CD4-positive, alpha-beta T cell treated with Interleukin-17A for 1 hour (primary cell): ENCODE measurements at places on chromosomes 13 and 19.

- DNase-seq, result no peak
These were observed 208.9 kb downstream of the DNAJC15 start for GRCh38 chr13:43232144-43232872.

- DNase-seq, result no peak
These were observed 1.3 kb upstream of the ACTL9 start for GRCh38 chr19:8699908-8700307.

- DNase-seq, result no peak
These were observed 2.2 kb upstream of the TNFRSF19 start for GRCh38 chr13:23567906-23568460.

DNA sequence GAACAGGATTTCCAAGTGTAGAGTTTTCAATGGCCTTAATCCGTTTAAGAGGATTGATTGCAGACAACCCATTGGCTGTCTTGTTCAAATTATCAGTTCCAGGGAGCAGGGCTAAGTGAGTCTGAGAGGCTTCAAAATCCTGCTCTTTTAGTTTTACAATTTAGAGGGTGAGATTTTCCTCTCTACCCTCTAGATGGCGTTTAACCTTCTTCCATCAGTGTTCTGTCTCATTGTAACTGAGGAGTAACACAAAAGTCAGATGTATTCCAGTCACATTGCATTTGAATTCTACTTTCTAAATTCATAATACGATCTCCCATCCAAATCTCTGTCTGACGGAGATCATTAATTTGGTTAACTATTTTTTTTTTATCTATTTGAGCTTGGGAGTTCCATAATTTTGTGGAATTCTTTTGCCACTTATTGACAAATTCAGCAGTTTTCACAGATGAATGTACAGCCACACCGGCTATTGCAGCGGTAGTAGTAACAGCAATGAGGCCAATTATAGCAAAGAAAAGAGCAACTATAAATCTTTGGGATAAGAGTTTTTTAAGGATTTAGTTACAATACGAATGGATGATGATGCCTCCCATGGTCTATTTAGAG is 7.8 kb upstream of the C19orf84 start:
- DNase-seq, result peak; percentile 52

DNA sequence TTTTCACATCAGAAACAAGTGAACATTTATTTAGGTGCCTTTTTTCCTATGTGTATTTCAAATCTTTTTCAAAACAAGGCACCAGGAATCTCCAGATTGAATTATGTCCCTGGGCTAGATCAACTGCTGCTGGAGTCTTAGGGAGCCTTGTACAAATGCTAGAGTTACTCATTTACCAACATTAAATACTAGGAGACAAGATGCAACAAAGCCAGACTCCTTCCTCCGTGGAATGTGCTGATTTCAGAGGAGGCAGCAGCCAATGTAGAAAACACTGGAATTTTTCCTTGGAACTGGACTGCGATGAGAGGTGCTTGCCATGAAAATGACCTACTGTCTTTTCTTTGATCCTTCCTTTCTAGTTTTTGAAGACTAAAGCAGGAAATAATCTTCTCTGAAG is 1514.7 kb upstream of the MIR17HG start:
- no peak for DNase-seq

DNA sequence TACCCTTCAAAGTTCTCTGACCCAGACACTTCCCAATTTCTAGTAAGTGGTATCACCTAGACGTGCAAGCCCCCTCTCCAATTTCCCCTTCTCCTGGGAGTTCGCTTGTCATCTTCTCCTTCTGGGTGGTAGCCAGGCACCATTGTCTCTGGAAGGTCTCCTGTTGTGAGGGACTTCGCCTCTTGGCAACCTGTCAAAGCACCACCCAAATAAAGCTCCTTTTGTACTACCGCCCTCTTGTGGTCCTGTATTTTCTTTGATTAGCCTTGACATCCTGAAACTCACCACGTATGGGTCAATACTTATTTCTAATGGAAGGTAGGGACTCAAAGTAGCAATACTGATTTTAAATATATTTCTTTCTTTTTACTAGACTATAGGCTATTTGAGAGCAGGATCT is 8.2 kb downstream of the GPC5 start:
- peak; percentile 61 for DNase-seq

- DNase-seq, result no peak
These were observed 8.8 kb downstream of the NDUFA11 start for GRCh38 chr19:5894704-5895349.

DNA sequence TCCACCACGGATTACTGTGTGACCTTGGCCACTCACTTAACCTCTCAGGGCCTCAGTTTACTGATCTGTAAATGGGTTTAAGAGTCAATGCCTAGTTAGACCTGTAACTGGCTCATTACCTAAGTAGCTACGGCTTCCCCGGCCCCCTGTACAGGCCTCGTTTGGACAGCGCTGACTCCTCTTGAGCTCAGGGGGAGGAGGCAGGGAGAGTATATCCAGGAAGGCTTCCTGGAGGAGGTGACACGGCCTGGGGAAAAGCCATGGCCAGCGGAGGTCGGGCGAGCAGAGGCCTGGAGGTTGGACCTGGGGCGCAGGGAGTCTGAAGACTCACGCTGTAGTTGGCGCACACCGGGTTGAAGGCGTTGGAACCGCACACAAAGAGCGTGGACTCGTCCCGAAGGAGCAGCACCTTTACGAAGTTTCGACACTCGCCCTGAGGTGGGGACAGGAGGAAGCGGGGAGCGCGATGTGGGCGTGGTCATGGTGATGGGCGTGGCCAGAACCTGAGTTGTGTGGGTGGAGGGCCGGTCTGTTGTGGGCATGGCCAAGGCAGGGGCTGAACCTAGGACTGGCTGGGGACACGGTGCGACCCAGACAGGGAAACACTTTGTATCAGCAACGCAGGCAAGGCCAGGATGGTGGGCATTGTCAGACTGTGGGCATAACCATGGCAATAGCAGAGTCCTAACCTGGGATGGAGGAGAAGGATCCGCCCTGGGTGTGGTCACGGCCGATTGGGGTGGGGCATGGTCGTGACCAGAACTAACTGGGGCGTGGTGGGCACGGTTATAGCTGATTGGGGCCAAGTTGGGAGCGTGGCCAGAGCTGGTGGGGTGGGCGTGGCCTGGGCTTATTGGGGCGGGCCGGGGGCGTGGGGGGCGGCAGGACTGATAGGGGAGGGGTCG is 3.6 kb downstream of the SEMA6B start:
- DNase-seq, result no peak

GRCh38 chr19:32224371-32225244 is 120.8 kb upstream of the ZNF507 start:
- peak; percentile 42 for DNase-seq

DNA sequence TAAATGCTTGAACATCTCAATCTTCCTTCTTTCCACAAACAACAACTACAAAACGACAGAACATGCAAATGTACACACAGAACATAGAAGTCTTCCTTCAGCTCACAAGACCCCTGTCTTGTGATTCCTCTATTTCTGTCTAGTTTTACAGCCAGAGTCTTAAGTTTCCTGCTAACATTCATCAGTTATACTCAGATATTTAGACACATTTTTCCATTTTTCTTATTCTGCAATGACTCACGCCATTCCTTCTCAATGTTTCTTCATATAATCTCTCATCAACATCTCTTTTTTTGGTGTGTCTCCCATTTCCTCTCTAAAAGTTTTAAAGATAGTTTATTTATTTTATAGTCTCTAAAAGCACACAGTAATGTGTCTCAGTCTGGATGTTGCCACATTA is 1872.9 kb upstream of the PCDH20 start:
- DNase-seq, result no peak

GRCh38 chr13:96898212-96898611 is 96.1 kb downstream of the OXGR1 start:
- no peak for DNase-seq

DNA sequence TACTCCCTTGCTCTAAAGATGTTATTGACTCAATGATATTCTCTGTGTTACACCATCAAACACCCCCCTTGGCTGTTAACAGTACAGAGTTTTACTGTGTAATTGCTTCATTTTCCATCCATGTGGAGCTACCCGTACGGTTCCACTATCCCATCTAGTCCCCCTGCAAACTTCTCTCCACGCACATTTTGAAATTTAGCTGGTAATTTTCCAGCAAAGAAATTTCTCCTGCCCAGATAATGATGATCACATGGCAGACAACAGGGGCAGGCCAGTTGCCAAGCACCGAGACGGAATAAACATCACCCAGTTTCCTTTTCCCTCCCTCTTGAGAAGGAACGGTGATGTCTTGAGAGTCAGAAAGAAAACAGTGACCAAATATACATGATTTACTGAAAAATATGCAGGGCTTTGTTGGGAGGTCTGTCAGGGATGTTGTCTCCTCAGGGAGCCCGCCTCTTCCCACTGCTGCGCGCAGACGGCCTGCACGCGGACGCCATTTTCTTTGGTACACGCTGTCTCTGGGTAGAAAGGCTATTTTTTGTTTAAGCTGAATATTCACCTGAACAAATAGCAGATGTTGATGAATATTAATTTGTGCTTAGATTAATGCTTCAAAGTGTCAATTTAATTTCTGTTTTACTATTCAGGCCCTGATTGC is 109.9 kb downstream of the OLFM4 start:
- no peak for DNase-seq

- no peak for DNase-seq
These were observed 155.8 kb upstream of the FNDC3A start for GRCh38 chr13:48819899-48820298.

DNA sequence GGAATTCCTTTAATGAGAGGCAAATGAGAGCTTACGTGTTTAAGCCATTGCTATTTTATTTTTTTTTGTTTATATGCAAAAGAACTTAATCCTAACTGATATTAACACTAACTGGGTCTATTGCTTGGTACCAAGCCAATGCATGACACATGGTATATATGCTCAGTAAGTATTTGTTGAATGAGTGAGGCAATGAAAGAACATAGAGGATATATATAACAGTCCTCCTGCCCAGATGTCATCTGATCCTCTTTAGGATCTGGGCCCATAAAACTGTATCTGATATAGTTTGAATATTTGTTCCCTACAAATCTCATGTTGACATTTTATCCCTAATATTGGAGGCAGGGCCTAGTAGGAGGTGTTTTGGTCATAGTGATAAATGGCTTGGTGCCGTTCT is 13.0 kb upstream of the ALOX5AP start:
- DNase-seq, result no peak

- DNase-seq, result peak; percentile 85
These were observed 27.2 kb downstream of the PBX4 start for GRCh38 chr19:19591133-19591825.

- DNase-seq, result no peak
These were observed 61.8 kb downstream of the RAB20 start for GRCh38 chr13:110499621-110500281.

- no peak for DNase-seq
These were observed 647 bp downstream of the RNF225 start for GRCh38 chr19:58395979-58396627.

GRCh38 chr19:1250437-1251260 is 2.3 kb downstream of the MIDN start:
- peak; percentile 71 for DNase-seq

GRCh38 chr19:28737021-28737895 is 475.7 kb downstream of the UQCRFS1 start:
- peak; percentile 28 for DNase-seq

GRCh38 chr19:57620673-57621348 is 6.8 kb downstream of the ZNF134 start:
- DNase-seq, result no peak

DNA sequence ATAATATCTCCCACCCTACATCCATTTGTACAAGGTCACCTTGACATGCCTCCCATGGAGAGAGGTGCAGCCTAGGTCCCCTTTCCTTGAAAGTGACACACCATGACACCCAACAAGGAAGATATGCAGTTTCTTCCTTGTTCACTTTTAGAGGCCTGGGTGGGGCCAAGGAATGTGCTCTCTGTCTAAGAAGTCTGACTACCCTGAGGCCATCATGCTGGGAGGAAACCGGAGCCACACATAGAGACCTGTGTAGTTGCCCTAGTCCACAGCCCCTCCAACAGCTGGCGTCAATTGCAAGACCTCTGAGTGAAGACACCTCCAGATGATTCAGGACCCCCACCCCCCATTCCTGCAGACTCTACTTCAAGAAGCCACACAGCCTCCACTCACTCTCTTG is 11.0 kb downstream of the SYDE1 start:
- DNase-seq, result no peak

DNA sequence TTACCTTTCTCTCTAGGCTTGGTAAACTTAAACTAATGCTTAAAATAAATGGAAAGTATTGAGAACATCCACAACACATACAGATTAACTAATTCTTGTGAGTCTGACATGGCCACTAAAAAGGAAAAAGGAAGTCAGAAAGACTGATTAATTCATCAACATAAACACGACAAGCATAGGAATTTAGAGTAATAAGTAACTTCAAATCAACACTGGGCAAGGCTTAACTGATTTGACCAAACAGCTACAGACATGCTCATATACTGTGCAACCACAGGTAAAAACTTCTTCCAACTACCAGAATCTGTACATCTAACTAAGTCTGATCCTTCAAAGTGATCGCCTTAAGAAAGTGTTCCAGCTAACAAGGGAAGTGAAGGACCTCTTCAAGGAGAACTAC is 20.5 kb downstream of the UGGT2 start:
- DNase-seq, result no peak

DNA sequence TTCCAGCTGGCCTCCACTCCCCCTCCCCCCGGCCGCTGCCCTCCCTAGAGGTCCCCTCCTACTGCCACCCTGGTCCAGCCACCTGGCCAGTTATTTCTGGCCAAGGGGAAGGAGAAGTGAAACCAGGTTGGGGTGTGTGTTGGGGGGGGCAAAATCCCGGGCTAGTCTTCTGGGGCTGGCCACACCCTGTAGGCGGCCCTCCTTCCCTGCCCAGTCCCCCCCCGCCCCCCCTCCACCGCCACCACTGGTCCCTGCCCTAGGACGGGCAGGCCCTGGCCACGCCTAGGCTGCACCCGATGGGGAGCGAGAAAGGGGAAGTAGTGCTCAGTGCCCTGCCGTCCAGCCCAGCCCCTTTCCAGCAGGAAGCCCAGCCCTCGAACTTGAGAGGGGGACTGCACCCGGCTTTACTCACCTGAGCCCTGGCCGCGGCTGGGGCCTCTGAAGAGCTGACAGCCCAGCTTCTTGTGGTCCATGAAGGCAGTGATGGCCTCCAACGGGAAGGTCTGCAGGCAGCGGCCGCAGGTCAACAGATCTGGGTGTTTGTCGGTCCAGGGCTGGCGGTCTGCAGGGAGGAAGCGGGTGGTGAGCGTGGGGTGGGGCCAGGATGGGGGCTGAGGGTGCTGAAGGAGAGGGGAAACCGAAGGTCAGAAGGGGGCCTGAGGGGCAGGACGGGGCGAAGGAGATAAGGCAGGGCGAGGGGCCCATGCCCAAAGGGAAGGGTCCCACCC is 813 bp downstream of the ZNF296 start:
- peak; percentile 62 for DNase-seq

- no peak for DNase-seq
These were observed 139.1 kb downstream of the IER2 start for GRCh38 chr19:13289295-13289694.

- no peak for DNase-seq
These were observed 120.5 kb downstream of the ZNF536 start for GRCh38 chr19:30492586-30493270.

GRCh38 chr13:21077788-21078353 is 16.5 kb upstream of the LATS2 start:
- DNase-seq, result no peak
